ENCODE measurements at places on chromosomes 5 and 9.

- no peak for DNase-seq
Observed at GRCh38 chr5:68074048-68074632, 141.4 kb upstream of the PIK3R1 start.

DNA sequence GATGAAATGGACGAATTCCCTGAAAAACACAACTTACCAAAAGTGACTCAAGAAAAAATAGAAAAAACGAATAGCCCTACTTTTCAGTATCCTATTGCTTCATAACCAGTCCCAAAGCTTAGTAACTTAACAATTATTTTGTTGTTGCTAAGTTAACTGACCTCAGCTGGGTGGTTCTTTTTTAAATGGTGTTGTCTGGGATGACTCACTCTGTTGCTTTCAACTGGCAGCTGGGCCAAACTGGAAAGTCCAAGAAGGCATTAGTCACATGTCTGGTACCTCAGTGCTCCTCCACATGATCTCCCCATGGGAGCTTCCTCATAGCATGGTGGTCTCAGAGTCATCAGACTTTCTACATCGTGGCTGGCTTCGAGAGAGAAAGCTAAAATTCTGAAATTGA, 47.8 kb upstream of the ADAMTS2 start:
- DNase-seq, result no peak

DNA sequence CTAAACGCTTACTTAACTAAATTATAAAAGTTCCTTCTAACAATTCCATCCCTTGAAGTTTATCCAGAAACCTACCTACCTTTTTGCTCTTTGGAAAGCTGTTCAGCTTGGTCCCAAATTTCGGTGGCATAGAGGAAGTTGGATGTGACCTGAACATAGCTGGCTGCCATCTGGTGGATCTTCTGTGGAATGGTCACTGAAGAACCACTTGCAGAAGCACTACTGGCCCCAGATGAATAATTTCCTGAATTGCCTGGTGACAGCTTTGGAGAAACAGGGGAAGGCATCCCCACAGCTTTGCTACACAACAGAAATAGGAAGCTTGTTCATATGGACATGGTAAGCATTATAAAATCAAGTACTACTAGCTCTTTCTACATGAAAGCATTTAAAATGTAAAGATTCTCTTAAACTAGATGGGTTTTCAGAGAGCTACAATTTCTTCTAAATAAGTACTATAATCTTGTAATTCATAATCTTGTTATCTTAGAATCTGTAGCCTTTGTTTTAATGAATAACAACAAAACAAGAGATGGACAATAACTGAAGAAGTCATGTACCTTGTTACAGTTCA, 9.9 kb downstream of the LEAP2 start:
- DNase-seq, result no peak

DNA sequence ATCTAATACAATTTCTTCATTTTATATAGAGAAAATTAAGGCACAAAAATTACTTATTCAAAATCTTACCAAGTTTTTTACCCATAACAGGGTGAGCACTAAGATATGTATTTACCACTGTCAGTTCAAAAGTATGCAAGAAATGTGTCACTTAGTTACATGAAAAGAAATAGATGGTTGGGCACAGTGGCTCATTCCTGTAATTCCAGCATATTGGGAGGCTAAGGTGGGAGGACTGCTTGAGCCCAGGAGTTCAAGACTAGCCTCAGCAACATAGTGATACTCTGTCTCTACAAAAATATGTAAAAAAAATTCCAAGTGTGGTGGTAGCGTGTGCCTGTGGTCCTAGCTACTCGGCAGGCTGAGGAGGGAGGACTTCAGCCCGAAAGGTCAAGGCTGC, 19.4 kb downstream of the YIPF5 start:
- no peak for DNase-seq

GRCh38 chr9:71036501-71036900, 84.9 kb downstream of the TRPM3 start:
- no peak for DNase-seq

GRCh38 chr9:22103685-22104575, 94.8 kb upstream of the CDKN2B start:
- DNase-seq, result no peak

DNA sequence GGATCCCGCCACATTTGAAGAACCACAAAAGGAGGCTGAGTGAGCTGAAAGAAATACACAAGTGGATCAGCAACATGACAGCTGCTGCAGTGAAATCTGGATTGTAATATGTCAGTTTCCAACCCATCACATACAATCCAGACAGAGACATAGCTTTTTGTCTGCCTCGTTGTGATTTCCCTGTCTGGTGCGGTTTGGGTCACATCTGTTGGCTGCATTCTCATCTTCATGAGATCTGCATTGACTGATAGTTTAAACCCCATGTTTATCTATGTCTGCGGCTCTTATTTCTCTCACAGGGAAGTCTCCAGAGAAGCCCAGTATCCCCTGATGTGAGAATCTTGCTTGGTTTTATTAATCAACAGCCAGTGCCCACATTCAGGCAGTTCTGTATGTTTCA, 403.1 kb upstream of the ZNF608 start:
- no peak for DNase-seq

- DNase-seq, result no peak
Observed at GRCh38 chr9:110065532-110065931, 142.4 kb downstream of the C9orf152 start.

GRCh38 chr5:89071101-89071940, 188.3 kb upstream of the MEF2C start:
- DNase-seq, result no peak

DNA sequence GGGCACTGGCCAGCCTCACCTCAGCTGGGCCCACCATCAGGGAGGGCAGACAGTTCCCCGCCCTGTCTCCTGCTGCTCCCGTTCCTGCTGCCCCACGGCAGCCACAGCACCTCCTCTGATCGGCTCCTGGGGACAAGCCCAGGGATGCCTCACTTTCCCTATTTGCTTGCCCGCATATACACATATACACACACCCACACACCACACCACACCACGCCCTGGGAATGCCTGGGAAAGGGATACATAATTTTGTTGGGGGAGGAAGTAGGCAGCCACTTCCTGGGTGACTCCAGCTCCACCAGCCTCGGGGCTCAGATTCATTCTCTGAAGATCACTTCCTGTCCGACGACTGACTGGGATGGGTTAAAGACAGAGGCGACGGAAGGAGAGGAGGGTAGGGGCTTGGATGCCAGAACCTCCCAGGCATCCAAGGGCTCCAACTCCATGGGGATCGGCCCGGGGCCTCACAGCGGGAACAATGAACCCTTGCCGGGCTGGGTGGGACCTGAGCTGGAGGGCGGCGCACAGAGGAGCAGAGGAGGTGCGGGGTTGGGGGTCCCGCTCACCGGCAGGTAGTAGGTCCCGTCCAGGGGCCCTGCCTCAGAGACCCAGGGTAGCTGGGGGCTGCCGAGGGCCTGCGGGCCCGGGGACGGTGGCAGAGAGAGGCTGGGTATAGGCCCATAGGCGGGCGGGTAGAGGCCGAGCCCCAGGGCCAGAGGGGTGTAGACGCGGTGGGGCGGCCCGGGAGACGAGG, 2.0 kb upstream of the MZB1 start:
- no peak for DNase-seq

DNA sequence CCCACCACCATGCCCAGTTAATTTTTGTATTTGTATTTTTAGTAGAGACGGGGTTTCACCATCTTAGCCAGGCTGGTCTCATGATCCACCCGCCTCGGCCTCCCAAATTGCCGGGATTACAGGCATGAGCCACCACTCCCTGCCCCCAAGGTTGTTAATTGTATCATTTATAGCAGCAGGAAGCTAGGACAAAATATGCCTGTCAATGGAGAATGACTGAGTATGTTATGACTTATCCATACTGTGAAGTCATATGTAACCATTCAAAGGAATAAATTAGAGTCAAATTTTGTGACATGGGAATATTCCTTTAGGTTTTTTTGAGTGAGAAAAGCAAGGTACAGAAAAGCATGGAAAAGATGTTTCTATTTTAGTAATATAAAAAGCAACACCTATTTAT, 3.9 kb upstream of the DAB2 start:
- no peak for DNase-seq

DNA sequence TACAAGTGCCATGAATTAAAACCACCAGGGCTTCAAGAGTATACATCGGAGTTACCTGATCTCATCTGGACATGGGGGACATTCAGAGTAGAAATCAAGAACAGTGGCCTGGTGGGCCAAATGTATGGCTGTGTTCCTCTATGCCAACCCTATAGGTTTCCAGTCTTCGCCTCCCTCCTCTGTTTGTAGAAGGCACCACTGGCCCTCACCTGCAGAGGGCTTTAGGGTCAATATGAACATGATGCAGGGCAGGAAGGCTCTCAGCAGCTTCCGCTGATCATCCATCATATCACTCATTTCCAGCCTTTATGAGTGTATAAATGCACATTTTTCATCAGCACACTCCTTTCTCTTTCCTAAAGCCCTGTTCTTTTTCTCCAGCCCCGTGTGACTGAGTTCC, 555.5 kb upstream of the BRINP1 start:
- no peak for DNase-seq

DNA sequence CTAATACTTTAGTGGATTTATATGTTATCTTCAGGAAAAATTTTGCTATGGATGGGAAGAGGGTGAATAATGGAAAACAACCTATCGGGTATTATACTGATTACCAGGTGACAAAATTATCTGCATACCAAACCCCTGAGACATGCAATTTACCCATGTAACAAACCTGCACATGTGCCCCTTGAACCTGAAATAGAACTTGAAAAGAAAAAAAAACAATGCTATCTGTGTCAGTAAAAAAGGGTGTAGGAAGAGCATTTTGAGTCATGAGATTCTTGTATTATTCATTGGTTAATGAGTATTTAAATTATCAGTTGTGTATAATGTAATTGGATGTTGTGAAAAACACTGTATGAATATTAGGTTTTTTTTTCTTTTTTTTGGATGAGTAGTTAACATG, 75.4 kb downstream of the PRR16 start:
- DNase-seq, result no peak

DNA sequence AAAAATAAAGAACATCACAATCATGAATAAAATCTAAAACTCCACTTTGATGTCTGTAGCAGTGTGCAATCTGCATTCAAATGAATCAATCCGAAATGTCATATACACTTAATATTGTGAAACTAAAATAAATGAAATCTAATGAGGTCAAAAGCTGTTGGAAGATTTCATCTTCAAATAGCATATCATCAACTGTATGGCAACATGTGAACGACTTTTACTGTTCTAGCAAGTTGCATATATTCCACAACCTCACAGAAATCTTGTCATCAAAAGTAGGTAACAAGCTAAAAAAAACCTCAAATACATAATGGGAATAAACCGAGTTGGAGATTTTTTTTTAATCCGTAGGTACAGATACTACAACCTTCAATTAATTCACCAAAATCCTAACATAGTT, 1.2 kb downstream of the PTBP3 start:
- DNase-seq, result no peak

DNA sequence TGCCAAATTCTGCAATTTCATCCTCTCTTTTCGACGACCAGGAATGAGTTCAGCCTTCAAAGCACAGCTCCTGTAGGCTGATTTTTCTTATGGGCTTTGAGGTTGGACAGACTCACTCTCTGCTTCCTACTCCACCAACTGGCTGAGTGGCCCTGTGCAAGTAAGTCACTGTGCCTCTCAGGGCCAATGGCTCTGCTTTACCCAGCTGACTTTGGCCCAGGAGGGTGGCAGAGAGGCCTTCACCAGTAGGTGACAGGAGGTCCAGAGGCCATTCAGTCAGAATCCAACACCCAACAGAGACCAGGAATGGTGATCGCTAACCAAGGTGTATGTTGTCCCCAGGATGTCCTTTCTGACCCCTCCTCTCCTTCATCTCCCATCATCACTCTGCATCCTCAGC, 49.5 kb upstream of the ALDH1B1 start:
- DNase-seq, result no peak

DNA sequence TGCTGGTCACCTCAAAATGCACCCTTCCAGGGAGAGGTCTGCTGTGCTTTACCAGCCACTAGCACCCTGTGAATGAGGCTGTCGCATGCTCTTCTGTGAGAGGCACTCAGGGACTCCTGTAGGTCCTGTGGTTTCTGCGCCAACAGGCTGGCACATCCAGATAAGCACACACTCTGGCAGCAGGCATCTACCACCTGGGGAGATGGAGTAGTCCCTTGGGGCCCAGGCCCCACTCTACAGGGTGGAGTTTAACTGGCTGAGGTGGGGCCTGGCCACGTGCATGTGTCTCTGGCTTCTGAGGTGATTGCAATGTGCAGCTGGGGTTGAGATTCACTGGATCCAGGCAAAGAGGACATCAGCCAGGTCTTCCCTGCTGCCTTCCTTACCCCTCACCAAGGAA, 32.3 kb downstream of the TMEM174 start:
- no peak for DNase-seq

GRCh38 chr9:123772967-123773366, 157.0 kb downstream of the DENND1A start:
- no peak for DNase-seq

GRCh38 chr5:101796427-101796826, 499.7 kb downstream of the SLCO4C1 start:
- no peak for DNase-seq

GRCh38 chr9:108386859-108387384, 468.9 kb downstream of the ACTL7B start:
- DNase-seq, result no peak

DNA sequence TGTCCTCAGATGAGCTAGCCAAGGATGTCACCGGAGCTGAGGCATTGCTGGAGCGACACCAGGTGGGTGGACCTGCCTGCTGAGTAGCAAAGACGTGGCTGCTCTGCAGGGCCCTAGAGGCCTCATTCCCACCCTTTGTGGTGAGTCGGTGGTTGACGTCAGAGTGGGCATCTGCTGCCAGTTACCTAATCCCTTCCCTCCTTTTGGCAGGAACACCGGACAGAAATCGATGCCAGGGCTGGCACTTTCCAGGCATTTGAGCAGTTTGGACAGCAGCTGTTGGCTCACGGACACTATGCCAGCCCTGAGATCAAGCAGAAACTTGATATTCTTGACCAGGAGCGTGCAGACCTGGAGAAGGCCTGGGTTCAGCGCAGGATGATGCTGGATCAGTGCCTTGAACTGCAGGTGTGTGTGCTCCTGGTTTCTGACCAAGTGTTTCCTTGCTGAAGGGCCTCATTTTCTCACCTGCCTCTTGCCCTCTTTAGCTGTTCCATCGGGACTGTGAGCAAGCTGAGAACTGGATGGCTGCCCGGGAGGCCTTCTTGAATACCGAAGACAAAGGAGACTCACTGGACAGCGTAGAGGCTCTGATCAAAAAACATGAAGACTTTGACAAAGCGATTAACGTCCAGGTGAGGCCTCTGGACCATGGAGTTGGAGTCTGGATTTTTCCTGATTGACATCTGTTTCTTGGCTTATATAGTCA, 48.9 kb downstream of the DYNC2I2 start:
- DNase-seq, result no peak

DNA sequence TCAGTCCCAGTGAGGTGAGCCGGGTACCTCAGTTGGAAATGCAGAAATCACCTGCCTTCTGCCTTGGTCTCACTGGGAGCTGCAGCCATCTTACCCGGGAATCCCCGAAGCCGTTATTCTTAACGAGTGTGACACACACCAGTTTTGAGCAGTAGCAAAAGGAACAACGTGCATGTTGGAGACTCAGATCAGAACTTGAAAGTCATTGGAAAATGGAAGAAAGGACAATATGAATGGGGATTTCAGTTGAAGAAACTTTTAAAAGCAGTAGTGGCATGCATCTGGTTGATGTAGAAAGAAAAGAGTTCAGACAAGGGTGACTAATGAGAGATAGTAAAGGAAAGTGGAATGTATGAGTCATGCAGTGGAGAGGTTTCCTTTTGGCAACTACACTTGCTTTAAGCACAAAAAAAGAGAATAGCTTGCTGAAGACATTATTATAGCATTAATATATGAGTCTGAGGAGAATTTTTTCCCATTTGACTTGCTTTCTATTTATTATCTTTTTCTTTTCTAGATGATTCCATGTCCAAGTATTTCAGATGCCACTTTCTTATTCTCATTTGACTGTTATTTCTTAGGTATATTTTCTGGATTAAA, 44.4 kb upstream of the ANKDD1B start:
- DNase-seq, result no peak
